Fibroblast of skin of left quadriceps (primary cell): ENCODE measurements at places on chromosomes 1 and 21.

DNA sequence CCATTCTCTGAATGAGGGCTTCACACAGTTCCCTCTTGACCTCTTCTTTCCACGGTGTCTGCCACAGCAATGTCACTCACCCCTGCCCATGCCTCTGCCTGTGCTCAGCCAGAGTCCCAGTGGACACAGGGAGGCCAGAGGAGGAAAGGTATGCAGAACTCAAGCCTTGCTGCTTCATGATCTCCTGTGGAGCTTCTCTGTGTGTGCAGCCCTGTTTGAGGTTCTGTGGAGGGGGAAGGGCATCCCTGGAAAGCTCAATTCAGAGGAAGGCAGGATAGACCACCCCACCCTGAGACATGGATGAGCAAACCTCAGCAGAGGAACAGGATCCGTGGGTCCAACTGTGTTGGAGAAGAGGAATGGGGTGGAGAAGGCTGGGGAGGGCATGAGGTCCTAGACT lies 2.0 kb downstream of the HCN3 start:
- DNase-seq, result no peak

GRCh38 chr1:28934676-28935075 lies 20.3 kb downstream of the EPB41 start:
- DNase-seq, result no peak

GRCh38 chr1:47196622-47197021 lies 6.8 kb upstream of the PDZK1IP1 start:
- DNase-seq, result no peak

DNA sequence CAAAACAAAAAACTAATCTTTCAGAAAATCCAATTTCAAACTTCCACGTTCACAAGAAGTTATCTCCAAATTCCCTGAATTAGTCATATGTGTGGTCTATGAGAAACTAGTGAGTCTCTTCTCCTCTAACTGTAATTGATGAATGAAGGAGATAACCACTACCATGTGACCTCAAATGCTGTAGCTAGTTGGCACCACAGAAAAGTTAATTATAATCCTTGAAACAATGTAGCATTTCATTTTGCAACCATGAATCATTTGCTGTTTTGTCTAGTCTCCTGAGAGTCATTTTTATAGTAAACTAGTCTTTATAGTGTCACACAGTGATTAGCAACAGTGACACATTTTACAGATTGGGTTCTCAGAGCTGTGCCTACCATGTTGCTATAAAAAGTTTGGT lies 287.5 kb downstream of the LRRIQ3 start:
- peak; percentile 6 for DNase-seq

GRCh38 chr1:230517786-230518185 lies 91.7 kb upstream of the PGBD5 start:
- no peak for DNase-seq

DNA sequence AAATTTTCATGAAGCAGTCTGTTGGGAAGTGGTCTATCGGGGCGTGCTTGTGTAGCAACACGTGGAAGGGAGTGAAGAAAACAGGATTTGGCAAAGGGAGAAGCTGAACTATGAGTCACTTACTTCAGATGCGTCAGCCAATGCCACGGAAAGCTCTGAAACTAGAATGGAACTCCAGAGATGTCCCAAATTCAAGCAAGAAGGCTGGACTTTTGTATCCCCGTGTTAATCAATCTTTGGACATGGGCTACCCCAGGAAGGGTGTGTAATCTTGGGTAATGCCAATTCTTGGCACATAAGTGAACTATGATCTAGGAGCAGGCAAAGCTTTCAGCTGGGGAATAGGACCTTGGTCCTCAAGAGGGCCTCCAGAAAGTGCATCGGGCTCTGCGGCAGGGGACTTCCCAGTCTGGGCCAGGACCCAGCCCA lies 102.6 kb downstream of the ADSS2 start:
- peak; percentile 26 for DNase-seq

GRCh38 chr1:13605159-13605558 lies 21.5 kb downstream of the PDPN start:
- DNase-seq, result no peak

GRCh38 chr1:205947024-205947423 lies 3.8 kb upstream of the SLC26A9 start:
- DNase-seq, result no peak

DNA sequence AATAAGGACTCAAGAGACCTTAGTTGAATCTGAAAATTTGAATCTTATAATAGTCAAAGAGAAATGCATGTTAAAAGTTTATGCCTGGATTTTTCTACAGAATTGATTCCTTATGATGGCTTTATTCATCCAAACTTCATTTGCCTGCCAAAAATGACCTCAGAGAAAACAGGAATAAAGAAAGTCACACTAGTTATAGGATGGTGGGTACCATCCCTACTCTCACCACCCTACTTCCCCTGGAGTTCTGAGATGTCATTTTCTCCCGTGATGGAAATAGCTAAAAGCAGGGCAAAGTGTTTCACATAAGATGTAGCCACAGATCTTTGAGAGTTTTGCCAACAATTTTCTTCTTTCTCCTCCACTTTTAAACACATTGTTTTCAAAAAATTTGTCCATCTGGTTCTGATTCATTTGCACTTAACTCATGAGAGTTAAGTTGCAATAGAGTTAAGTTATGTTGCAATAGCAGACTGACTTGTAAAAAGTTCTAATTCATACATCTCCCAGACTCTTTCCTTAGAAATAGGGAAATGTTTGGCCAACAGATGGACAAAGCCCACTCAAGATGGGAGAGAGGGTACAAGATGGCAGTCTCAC lies 384.6 kb downstream of the PLPP3 start:
- peak; percentile 73 for DNase-seq

GRCh38 chr1:160104486-160104885 lies 6.1 kb upstream of the IGSF8 start:
- DNase-seq, result no peak

DNA sequence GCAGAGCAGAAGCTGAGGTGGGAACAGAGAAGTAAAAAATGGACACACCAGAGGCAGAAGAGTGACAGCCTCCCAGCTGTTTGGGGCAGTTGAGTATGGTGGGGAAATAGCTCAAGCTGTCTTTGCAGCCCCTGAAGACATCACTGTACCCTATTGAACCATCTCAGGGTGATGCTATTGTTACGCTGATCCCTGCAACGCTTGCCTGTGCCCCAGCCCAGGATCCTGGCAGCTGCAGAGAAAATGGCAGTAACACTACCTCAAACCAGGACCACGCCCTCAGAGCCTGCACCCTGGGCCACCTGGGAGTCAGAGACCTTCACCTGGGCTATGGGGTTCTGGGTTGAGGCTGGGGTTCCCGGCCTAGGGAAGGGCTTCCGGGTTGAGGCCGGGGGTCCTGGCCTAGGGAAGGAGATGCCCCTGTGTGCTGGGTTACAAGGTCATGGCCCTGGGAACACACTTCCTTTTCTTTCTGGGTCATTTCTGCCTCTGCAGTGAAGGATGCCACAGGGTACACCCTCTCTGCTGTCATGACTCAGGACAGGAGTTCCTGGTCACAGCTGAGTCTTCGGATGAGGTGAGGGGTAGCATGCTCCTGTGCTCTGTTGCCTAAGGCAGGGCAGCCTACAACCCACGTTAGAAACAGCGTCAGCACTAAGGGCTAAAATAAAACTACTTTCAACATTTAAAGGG lies 11.6 kb downstream of the BSND start:
- DNase-seq, result no peak

DNA sequence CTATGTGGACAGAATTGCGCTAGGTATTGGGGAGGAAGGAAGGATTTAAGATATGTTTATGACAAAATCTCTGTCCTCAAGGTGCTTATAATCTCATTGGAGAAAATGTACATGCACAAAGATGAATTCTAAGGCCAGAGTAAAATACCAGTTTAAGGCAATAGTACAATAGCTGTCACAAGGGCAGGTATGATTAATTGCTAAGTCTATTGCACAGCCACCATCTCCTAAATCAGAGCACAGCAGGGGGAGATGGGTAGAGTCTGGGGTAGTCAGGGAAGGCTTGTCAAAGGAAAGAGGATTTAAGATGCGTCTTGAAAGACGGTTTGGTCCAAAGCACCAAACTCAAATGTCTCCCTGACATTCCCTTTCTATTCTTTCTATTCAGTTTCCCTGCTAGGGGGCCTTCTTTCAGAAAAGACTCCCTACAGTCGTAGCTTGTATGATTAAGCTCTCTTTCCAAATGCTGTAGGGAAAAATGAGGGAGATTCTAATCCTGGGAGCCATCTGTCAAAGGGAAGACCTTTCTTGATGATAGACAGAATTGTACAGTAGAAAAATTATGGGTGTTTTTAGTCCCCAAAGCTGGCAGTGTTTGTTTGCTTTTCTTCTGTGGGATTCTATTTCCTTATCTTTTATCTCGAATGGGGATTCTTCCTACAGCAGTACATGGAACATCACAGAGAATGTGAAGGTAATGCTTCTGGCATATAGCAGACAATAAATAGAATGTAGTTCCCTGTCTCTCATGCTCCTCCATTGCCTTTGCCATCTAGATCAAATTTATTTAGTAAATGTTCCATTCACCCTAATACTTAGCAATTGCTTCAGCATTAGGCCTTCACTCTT lies 107.6 kb upstream of the NFIA start:
- DNase-seq, result no peak

DNA sequence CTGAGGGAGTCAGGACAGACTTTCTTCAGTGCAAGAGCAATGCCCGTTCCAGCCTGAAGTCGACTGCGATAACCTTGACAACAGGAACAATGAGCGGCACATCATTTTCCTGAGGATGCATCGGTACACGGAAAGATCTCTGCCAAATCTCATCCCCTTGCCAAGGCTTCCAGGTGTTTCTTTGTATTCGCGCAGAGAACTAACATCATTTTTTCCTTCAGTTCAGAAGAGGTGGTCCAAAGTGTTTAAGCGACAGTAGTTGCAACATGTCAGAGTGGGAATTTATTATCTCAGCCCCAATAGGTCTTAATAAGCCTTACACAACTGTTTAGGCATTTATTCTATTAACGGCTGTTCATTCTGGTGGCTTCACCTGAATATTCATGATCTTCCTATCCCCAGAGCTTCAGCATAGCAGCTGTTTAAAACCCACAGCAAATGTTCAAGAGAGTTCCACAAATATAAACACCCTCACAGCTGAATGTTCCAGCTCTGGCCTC lies 129.7 kb upstream of the NFIA start:
- DNase-seq, result no peak

GRCh38 chr1:23598424-23598823 lies 39.1 kb upstream of the ID3 start:
- DNase-seq, result no peak

- no peak for DNase-seq
These were observed 126.6 kb upstream of the IFFO2 start for GRCh38 chr1:19083081-19083480.

DNA sequence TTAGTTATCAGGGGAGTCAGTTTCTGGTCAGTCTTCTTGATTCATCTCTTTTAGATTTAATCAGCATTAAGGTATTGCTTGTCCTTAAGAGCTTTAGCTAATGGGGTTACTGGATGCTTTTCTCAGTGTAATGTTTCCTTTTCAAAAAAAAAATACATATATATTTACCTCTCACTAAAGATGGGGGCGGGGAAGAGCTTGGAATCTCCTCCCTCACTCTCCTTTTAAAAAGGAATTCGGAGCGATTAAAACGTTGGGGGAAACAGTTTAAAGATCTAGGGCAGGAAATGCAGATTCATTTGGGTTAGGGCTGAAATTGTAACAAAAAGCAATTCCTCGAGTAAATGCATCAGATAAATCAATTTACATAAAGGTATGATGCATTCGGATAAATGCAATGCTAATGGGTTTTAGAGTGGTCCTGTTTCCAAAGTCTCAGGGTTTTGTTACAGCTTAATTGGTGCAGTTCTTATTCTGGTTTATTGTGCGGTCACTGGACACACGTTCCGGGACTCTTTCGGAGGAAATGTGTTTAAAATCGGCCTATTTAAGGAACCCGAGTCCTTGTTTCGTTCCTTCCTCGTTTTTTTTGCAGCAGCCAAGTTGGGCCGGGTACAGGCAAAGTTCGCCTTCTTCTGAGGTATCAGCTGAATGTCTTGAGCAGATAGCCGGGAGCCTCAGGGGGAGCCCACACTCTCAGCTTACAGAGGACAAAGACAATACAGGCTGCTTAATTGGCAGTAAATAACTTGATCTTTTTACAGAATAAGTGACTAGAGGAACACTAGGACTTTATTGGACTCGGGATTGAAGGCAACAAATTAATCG lies 1.6 kb downstream of the LMO4 start:
- no peak for DNase-seq

DNA sequence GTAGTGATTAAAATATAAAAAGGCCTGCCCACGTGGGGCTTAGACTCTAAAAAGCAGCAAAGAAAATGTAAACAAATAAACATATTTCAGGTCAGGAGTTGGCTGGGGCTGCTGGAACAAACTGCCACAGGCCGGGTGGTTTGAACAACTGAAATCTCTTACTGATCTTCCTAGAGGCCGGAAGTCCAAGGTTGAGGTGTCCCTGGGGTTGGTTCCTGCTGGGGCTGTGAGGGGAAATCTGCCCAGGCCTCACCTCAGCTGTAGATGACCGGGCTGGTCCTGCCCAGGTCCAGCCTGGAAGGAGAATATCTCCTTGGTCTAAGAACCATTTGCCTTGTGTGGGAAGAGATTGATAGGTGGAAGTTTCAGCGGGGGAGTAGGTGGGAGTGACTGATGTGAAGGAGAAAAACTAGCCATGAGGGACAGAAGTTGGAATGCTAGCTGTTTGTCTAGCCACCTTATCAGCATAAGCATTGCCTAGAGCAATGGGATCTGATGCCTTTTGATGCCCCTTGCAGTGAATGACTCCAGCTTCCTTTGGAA lies 221.1 kb downstream of the DYRK1A start:
- no peak for DNase-seq

DNA sequence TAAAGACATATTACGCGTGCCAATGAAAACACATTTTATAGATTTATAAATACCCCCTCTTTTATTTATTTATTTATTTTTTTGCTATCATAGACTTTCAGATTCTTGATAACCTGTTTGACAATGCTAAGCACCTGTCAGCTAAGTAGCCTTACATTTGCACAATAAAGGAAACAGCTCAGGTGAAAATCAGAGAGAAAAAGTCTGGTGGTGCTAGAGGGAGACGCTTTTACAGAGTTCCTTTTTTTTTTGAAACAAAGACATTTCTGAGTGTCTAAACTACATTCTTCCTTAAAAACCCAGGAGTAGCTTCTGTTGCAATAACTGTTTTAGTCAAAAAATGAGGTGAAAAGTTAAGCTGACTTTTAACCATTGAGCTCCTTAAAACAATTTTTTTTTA lies 1611.6 kb downstream of the NCAM2 start:
- DNase-seq, result no peak

GRCh38 chr1:197021716-197022115 lies 44.4 kb downstream of the CFHR5 start:
- no peak for DNase-seq

- no peak for DNase-seq
These were observed 57.6 kb upstream of the JUN start for GRCh38 chr1:58841455-58841854.

DNA sequence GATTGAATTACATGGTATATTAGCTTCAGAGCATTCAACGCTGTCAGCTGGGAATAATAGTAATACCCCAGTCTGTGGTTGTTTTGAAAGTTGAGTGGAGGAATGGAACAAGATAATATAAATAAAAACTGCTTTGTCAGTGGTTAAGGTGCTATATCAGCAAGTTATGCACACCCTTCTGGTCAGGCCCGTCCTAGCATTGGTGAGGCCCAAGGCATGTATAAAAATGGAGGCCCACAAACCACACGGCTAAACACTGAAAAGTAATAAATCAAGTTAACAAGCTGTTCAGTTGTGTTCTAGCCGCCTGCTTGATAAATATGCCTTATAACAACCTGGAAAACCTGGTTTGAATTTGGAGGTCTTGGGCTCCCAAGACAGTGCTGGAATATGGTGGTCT lies 77.4 kb downstream of the PSMG1 start:
- no peak for DNase-seq
